Activated naive CD4-positive, alpha-beta T cell (primary cell): ENCODE measurements at places on chromosomes 6 and 20.
A peak's percentile ranks its signal among the peaks of the same experiment; 100 is the strongest.

GRCh38 chr6:133704371-133704770, 184.5 kb upstream of the TCF21 start:
- no peak for DNase-seq

DNA sequence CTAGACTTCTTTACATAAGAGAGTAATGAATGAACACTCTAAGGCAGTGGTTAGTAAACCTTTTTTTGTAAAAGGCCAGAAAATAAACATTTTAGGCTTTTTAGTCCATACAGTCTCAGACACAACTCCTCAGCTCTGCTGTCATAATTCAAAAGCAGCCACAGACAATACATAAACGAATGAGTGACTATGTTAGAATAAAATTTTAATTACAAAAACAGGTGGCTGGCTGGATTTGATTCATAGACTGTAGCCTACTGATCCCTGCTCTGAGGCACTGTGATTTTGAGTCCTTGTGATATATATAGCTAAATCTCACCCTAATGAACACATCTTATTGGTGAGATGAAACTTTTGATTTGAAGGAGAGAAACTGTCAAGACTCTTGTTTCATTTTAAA, 155.1 kb downstream of the AIG1 start:
- no peak for DNase-seq

- no peak for DNase-seq
Measured at GRCh38 chr6:11211254-11211653, 21.2 kb downstream of the NEDD9 start.

- no peak for DNase-seq
Measured at GRCh38 chr20:37397076-37397953, 51.4 kb downstream of the SRC start.

DNA sequence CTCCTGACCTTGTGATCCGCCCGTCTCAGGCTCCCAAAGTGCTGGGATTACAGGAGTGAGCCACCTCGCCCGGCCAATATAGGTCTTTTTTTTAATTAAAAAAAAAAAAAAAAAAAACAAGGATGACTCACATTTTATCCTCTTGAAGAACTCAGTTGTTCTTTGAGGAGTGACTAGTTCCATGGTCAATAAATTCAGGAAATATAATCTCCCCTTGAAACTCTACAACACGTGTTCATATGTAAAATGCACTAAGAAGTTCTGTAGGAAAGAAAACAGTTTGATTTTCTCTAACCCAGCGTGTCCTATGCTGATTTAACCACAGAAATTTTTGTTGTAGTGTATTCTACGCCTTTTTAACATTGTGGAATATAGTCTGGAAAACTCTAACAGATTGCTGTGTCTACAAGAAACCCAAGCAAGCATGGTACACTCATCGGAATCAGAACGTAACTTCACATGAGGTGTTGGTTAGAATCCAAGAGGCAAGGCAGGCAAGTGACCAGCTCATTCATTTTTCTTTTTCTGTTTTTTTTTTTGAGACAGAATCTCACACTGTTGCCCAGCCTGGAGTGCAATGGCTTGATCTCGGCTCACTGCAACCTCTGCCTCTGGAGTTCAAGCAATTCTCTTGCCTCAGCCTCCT, 79.0 kb upstream of the ZNF217 start:
- DNase-seq = no peak

- no peak for DNase-seq
Measured at GRCh38 chr20:44425923-44426322, 49.8 kb upstream of the TTPAL start.

GRCh38 chr20:33791959-33792597, 19.1 kb upstream of the CHMP4B start:
- peak; percentile 42 for DNase-seq

- DNase-seq = no peak
Measured at GRCh38 chr6:108714101-108714765, 134.0 kb upstream of the ARMC2 start.

- DNase-seq = no peak
Measured at GRCh38 chr20:16459019-16459700, 114.1 kb downstream of the KIF16B start.

DNA sequence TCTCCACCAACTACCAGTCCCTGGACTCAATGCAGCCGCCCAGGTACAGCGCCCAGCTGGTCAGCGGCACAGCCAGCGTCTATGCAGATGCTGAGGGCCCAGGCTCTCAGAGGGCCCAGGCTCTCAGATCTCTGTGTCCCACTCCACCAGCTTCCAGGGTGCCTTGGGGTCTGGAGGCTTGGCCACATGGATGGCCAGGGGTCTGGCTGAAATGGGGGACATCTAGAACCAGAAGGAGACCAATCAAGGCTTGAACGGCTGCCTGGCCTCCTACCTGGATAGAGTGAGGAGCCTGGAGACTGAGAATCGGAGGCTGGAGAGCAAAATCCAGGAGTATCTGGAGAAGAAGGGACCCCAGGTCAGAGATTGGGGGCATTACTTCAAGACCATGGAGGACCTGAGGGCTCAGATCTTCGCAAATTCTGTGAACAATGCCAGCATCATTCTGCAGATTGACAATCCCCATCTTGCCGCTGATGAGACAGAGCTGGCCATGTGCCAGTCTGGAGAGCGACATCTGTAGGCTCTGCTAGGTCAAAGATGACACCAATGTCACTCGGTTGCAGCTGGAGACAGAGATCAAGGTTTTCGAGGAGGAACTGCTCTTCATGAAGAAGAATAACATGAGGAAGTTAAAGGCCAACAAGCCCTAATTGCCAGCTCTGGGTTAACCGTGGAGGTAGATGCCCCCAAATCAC, 44.1 kb upstream of the GRM4 start:
- DNase-seq = peak; percentile 31

GRCh38 chr6:34223956-34224940, 12.4 kb upstream of the HMGA1 start:
- peak; percentile 84 for DNase-seq

- DNase-seq = peak; percentile 18
Measured at GRCh38 chr20:53869466-53870258, 200.7 kb downstream of the BCAS1 start.

DNA sequence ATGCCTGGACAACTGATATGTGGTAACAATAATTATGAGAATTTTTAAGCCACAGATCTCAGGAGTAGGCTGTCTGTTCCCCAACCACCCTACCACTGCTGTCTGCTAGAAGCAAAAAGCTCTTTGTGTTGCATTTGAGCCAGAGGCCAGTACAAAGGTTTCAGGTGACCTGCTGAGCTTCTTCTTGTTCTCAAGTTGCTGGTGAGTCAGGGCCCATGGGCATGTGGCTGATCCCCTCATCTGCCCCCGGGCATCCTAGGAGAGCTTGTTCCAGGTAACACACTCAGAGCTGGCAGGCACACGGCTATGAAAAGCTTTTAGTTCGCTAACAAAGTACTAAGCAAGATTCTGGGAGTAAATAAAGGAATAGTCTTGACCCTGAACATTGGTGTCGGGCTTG, 285.3 kb downstream of the CDC5L start:
- no peak for DNase-seq

- no peak for DNase-seq
Measured at GRCh38 chr6:33241968-33242367, 29.7 kb downstream of the VPS52 start.

GRCh38 chr6:124655866-124656265, 306.4 kb upstream of the RNF217 start:
- DNase-seq = no peak

DNA sequence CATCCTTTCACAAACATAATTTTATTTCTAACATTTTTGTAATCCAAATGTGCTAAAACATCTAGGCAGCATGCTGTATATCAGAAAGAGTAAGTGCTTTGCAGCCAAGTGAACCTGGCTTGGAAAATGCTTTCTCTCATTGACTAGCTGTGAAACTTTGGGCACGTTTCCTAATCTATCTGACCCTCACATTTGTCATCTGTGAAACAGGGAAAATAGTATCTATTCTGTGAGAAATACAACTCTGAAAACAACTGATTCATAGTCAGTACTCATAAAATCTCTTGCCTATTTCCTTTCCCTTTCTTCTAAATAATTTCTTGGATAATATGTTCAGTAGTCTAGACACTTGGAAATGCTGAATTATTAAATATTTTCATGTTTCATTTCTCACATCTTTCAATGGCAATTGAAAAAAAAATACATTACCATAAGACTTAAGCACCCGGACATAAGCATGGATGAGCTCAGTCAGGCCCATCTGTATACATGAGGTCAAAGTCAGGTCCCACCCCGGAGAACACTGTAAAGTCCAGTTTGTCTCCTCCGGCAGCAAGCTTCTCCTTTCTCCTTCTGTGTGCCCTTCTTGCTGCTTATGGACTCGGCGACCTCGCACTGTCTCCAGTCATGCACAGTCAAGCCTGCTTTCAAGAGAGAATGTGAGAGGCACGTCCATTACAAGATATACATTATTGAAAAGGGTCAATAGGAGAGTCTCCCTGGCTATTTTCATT, 455.0 kb upstream of the SOX4 start:
- no peak for DNase-seq

GRCh38 chr20:433300-433975, 25.3 kb downstream of the RBCK1 start:
- DNase-seq = no peak

DNA sequence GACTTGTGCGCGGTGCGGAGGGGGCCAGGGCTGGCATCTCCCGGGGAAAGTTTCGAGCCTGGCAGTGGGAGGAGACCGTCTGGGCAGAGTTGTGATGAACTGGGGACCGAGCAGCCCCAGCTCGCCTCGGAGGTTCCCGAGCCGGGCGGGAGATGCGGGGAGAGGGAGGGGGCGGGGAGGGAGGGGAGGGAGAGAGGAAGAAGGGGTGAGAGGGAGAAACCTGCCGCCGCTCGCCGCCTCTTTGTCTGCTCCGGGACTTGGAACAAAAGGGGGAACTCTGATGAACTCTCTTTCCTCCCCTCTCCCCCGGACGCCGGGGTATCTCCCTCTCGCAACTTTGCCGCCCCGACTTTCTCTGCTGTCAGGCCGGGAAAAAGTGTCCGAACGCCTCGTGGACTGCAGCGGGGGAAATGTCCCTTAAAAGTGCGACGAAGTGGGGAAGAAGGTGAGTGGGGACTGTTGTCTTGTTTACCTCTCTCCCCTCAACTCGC, 72.7 kb downstream of the SOX4 start:
- DNase-seq = no peak

DNA sequence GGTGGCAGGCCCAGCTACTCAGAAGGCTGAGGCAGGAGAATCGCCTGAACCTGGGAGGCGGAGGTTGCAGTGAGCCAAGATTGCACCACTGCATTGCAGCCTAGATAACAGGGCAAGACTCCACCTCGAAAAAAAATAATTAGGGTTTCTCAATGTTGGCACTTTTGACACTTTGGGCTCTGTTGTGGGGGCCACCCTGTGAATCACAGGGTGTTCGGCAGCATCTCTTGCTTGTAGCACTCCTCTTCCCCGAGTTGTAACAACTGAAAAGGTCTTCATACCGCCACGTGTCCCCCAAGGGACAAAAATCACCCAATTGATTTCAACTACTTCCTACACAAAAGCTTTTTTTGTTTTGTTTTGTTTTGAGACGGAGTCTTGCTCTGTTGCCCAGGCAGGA, 53.2 kb upstream of the NFATC2 start:
- DNase-seq = no peak

GRCh38 chr6:39041072-39041471, 7.5 kb upstream of the GLP1R start:
- no peak for DNase-seq

GRCh38 chr20:61805365-61805764, 260.3 kb downstream of the TAF4 start:
- DNase-seq = no peak

DNA sequence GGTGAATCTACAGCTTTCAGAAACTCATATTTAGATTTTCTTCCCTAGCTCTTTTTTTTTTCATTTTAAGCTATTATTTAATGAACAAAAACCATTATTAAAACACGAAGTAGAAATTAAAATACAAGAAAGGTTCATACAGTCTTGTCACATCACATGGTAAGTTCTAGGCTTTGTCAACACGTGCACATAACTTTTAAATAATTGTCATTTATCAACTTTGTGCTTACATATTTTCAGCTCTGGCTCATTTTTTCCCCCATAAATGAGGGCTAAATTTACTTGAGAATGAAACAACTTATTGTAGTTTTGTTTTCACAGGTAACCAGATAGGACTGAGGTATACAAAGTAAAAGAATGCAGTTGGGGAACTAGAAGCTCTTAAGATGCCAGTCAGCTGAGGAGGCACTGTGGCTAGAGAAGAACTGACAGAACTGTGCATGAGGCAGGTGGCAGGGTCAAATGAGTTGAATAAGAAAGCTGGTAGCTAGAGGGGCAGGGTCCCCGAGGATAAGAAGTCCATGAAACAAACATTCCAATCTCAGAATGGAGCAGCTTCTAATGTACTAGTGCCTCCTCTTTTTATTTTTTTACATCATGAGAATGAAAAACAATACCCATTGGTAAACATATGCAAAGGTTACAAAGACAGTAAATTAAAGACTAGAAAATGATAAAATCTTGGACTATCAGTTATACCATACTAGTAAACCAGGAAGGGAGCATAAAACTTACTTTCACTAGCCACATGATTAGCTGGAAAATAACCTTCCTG, 141.5 kb downstream of the MYB start:
- DNase-seq = no peak

GRCh38 chr6:149278997-149279396, 38.5 kb upstream of the TAB2 start:
- no peak for DNase-seq
